ENCODE measurements at places on chromosomes 6 and 20. TPM values are rescaled to one million over a fixed set of nuclear protein-coding genes. Genes with fewer than 3 reads are reported as not detected.

DNA sequence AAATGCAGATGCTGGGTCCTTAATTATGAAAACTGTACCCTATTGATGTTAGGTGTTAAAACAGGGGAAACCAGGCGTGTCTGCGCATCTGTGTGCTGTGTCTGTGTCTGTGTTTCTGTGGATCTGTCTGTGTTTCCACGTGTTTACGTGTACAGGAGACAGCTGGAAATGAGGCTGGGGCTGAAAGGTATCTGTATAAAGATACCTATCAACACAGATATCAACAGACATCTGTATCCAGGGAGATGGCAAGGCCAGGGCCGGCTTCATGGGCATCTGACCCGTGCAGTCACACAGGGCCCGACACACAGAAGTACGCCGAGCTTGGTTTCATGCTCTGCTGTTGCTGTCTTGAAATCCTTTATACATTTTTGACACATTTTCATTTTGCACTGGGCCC lies 48.6 kb downstream of the BMP7 start:
- DNase-seq = no peak

- DNase-seq = no peak
Observed at GRCh38 chr6:7025861-7026260, 81.9 kb upstream of the RREB1 start.

Gene SPATS1
- not detected for polyA plus RNA-seq

- no peak for DNase-seq
Observed at GRCh38 chr6:45047573-45047972, 280.6 kb upstream of the RUNX2 start.

DNA sequence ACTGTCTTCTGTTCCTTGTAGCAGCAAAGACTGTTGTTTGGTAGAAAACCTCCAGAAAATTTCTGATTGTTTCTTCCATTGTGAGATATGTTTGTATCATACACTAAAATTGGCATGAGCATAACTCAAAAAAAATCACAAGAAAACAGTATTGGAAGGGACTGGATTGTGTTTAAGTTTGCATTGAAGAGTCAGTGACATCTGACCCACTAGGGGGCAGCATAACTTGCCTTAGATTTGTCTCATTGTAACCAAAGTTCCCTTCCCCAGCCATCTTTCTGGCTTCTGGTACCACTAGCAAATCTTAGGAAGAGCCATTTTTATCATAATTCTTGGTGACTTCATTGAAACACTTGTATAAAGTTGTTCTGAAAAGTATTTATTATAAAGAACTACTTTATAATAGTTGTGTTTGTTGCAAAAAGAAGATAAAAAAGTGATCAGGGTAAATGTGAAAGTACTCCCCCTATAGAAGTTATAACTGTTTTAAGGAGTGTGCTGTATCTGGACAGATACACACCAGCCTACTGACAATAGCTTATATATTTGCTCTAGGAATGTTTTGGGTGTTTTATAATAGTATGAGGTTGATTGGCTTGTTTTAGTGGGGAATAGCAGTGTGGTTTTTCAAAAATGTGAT lies 7.7 kb downstream of the CSTF1 start:
- DNase-seq = peak; percentile 65

Measured in CD4-positive, alpha-beta memory T cell (primary cell).